Stimulated activated CD4-positive, alpha-beta T cell treated with anti-CD3 and anti-CD28 coated beads, Interleukin-12 subunit alpha, Interleukin-12 subunit beta, amount 100 ng/mL, for 4 hours (primary cell): ENCODE measurements at places on chromosomes 12 and 14.

DNA sequence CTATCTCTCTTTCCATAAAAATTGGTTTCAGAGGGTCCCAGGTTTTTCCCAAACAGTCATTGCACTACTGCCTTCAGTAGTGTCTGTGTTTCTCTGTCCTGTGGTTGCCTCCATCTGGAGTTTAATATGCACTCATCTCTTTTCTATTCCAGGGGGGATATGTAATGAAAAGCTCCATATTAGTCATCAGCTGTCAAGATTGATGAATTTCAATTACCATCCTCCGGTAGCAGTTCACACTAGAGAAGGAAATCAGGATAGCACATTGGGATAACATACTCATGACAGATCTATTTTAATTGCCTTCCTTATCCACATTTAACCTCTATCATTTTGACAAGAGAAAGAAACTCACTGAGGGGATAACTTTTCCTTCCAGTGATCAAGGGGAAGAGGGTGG is 589.0 kb upstream of the SEL1L start:
- DNase-seq: no peak

DNA sequence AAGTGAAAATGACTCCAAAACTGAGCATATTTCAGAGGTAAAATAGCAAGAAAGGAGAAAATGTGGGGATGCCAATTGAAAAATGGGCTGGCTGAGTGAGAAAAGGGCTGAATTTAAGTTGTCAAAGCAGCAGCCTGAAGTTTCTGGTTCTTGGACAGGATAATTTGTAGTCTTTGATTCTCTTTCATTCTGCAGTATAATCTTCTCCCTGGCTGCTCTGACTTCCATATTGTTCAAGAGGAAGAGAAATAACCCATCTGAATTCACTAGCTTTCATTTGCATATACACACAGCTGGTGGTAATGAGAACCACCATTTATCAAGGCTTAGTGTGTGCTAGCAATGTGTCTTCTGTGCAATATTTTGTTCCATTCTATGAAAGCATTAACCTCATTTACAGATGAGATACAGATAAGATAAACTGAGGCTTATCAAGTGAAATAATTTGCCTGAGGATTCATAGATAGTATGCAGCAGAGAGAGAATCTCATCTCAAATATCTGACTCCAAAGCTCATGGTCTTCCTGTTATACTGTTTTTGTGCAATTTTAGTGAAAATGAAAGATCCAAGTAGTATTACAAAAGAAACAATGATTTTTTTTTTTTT is 184.2 kb downstream of the TMTC2 start:
- no peak for DNase-seq

DNA sequence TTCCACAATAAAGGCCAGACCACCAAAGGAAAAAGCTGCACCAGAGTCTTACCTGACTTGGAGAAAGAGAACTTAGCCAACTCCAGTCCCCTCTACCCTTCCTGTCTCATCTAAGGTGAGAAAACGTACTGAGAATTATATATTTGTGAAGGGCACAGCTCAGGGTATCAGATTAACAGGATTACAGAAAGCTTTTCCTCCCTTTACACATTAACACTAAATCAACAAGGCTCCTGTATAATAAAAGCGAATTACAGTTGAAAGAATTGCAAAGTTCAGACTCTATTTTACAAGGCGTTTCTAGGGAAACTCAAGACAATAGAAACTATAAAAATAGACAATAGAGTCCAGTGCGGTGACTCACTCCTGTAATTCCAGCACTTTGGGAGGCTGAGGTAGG is 82.7 kb upstream of the RPL10L start:
- no peak for DNase-seq

DNA sequence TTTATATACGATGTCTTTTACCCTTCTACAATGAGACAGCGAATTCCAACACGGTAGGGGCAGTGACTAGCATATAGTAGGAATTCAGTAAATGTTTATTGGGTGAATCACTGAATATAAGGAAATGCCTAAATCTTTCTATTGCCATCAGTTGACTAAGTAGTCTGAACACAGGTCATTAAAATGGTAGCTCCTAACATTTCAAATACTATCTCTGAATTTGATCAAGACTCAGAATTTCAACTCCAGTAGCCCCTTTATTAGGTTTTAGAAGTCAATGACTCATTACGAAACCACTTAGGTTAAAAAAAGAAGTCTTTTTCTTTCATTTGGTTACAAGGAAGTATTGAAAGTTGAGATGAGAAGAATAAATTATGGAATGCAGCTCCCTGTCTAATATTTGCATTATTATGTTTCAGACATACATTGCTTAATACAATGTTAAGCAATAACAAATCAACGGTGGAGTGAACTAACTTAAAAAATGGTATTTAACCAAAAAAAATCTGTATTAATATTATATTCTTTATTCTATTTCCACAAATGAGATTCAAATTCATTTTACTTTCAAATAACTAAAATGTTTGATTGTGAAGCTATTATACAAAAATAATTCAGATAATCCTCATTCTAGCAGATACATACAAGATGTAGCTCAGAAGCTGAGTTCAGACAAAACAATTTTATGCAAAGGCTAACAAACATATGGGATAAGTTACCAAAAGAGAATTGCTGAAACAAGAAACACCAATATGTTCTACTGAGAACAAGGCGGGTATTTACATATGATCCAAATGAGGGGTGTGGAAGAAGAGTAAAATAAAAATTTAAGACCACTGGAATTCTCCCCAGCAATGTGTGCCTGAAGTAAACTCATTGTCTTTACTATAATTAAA is 302.7 kb downstream of the CEP128 start:
- DNase-seq: no peak

DNA sequence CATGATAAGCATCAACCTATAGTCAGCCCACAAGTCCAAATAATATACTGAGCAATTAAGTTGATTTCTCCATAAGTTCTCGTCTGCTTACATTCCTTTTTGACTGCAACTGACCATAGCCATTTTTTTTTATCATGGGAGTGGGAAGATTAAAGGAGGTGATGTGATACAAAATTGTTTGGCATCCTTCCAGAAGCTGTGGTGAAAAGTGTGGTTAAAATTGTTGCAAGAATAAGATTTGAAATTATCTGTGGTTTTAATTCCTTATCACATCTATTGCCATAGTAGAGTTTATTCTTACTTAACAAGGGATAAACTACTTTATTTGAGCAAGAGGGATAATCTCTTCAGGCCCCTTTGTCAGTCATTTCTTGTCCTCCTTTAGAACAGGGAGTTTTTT is 50.7 kb downstream of the LIN52 start:
- DNase-seq: no peak

DNA sequence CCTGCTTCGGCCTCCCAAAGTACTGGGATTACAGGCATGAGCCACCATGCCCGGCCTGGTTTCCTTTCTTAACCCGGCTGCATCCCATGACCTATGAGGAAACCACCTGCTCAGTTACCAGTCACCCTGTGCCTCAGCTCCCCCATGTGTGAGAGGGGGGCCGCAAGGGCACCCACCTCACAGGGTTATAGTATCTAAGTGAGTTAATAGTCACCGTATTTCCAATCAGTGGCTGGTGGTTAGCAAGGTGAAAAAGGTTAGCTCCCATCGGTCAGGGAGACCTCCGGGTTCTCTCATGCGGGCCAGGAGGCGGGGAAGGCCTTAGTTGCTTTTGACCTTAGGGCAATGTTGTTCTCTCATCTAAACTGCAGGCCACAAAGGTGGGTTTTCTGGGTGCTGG is 6.7 kb downstream of the LRP1 start:
- DNase-seq: no peak

- no peak for DNase-seq
Observed at GRCh38 chr12:26874501-26875296, 41.7 kb upstream of the ITPR2 start.

DNA sequence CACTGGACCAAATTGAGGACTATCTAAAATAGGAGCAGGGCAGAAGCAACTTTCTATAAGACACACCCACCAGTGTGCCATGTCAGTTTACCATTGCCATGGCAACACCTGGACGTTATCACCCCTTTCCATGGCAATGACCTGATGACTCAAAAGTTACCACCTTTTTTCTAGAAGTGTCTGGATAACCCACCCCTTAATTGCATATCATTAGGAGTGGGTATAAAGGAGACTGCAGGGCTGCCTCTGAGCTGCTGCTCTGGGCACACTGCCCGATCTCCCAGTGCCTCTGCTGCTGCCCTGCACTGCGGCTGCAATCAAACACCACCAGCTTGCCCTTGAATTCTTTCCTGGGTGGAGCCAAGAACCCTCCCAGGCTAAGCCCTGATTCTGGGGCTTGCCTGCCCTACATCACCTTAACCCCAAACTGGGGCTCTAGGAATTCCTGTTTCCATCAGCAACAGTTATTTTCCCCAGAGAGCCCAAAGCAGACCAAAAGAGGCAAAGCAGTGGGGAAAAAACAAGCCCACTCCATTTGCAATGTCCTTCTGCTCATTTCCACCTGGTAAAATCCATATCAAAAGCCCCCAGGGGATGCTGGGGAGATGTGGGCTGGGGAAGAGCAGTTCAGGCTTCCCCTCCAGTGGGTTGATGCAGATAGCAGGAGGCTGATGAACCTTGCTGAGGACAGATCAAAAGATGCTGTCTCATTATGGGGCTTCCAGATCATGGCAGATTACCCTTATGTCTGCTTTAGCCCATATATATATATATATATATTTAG is 129.5 kb upstream of the NCOR2 start:
- no peak for DNase-seq

DNA sequence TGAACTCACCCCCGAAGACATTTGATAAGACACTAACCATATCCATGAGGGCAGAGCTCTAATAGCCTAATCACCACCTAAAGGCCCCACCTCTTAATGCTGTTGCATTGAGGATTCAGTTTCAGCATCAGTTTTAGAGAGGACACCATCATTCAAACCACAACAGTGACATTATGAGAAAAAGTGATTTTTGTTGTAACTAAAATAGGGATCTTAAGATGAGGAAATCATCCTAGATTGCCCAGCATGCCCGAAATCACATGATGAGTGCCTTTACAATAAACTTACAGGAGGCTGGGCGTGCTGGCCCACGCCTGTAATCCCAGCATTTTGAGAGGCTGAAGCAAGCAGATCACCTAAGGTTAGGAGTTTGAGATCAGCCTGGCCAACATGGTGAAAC is 9.7 kb upstream of the GLT1D1 start:
- DNase-seq: no peak

DNA sequence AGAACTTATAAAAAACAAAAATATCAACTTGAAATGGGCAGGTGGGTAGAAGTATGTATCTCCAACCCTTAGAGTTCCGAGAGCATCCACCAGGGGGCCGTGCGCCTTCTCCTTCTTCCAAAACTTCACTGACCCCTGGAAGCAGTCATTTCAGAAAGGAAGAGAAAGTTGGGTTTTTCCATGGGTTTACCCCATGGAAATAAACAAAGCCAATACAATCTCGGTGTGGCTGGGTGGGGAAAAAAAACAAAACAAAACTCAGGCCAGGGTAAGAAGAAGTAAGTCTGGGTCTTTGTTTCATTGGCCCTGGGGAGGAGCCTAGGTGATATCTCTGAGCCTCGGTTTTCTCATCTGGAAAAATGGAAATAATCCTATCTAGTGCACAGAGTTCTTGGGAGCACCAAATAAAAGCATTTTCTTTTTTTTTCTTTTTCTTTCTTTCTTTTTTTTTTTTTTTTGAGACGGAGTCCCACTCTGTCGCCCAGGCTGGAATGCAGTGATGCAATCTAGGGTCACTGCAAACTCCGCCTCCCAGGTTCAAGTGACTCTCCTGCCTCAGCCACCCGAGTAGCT is 33.6 kb upstream of the HNF1A start:
- DNase-seq: peak; percentile 67

DNA sequence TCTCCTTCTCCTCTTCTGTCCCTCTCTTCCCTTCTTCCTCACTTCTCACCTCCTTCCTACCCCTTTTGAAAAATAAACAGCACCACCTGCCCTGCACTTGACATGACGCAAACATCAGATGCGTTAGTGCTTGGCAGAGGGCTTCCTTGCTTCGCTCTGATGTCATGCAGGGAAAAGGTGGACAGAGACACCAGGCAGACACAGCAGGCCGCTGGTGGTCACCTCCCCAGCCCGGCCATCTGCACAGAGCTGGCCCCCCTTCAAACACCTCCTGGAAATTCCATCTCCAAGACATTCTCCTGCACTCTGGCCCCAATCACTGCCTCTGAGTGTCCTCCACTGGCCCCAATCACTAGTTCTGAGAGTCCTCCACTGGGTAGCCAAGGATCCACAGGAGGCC is 353.6 kb downstream of the MED13L start:
- no peak for DNase-seq

DNA sequence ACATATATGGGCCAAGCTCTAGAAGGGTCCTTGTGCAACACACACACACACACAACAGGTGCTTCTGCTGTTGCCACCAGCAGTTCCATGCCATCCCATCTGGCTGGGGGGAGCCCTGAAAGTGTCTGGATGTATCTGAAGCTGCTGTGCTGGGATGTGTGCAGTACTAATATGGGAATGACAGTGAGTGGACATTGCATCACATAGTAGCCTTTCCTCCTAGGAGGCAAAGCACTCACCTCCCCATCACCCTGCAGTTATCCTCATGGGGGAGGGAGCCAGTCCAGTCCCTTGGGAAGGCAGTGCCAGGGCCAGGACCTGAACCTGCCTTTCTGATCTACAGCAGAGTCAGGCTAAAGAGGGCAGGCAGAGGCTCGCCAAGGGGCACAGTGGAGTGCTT is 208.9 kb downstream of the CACNA1C start:
- no peak for DNase-seq

DNA sequence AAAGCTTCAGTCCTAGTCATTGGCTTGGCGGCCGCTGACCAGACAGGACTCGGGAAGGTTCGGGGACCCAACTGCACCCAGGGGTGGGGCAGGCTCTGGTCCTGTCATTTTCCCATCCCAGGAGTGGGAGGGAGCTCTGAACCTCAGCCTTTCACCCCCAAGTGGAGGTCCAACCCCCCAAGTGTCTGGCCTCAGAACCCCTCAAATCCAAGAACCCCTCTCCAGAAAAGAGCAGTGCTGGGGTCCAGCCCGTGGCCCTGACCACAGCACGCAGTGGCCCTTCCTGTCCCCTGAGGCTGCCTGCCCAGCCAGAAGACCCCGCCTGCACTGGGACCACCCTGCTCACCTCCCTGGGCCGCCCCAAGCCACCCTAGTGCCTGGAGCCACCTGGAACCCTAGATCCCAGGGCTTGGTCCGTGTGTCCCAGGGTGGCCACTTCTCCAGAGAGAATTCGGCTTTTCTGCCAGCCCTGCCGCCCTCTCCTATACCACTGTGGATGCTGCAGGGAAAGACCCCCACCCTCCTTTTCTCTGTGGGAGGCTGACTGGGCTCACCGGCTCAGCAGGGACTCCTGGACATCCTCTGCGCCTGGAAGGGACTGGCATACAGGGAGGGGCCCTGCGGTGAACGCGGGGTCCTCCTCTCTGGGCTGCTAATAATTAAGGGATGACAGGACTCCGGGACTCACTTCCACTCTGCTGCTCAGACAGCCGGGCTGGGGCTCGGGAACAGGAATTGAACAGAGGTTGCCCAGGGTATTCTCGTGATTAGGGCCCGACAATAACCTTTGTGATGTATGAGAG is 326.9 kb upstream of the SFSWAP start:
- no peak for DNase-seq

GRCh38 chr14:50347521-50347920 is 35.4 kb downstream of the DMAC2L start:
- no peak for DNase-seq

DNA sequence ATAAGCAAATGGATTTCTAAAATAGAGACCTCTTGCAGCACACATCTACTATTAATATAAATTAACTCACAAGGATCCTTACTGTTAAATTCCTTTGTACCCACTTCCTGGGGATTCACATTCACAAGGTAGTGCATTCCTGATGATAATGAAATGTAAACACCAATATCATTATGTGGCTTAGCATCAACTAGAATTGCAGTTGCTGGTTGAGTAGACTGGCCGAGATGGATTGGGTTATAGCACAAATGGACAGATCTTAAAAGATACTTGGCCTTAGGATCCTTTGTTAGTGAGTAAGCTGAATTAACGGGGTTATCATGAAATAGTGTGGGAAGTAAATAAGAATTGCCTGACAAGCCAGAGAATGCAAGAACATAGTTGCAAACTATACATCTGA is 369.1 kb downstream of the AEBP2 start:
- no peak for DNase-seq
